ENCODE measurements at places on chromosomes 11 and 22. TPM values are rescaled to one million over a fixed set of nuclear protein-coding genes. Genes with fewer than 3 reads are reported as not detected.

DNA sequence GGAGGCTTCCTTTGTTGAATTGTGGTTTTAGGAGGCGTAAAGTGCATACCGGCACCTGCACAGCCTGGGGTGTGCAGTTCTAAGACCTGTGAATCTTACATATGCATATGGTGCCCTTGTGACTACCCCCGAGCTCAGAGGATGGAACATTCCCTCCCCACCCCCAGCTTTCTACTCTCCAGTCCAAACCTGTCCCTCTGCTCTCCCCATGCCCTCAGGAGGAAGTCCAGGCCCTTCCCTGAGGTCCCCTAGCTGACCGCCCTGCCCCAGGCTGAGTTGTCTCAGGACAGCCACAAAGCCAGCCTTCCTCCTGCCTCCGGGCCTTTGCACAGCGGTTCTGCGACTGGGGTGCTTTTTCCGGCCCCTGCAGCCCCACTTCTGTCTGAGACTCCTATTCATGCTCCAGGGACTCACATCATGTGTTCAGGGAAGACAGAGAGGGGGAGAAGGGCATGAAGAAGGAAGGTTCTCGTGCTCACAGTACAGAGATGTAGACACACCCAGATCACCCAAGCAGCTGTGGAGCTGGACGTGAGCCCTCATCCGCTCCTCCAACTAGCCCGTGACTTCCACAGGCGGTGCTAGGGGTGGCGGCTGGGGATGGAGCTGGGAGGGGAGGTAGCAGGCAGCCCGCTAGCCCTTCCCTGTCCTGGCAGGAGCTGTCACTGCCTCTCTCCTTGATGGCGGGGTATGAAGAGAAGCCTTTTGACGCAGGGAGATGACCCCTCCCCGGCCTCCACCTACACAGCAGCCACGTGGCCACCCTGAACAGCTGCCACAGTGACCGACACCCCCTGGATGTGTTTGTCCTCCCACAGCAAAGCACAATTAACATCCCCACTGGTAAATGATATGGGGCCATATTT is 50.8 kb downstream of the FLRT1 start:
- peak; percentile 45 for DNase-seq

CHADL gene
- 5.1 TPM for total RNA-seq

CAVIN3 gene
- total RNA-seq: 36.5 TPM

GRCh38 chr11:44968510-44968909 is 17.8 kb upstream of the TP53I11 start:
- no peak for DNase-seq

KCNQ1OT1 gene
- 2.0 TPM for total RNA-seq

BET1L gene
- 35.4 TPM for total RNA-seq

ANKK1 gene
- 0.27 TPM for total RNA-seq

- DNase-seq: peak; percentile 95
Measured at GRCh38 chr11:111327908-111328624, 29.7 kb downstream of the POU2AF3 start.

CD82 gene
- total RNA-seq: 24.0 TPM

MFRP gene
- not detected for total RNA-seq

GRCh38 chr11:122345586-122345985 is 229.6 kb upstream of the BLID start:
- DNase-seq: no peak

MOGAT2 gene
- not detected for total RNA-seq

DNA sequence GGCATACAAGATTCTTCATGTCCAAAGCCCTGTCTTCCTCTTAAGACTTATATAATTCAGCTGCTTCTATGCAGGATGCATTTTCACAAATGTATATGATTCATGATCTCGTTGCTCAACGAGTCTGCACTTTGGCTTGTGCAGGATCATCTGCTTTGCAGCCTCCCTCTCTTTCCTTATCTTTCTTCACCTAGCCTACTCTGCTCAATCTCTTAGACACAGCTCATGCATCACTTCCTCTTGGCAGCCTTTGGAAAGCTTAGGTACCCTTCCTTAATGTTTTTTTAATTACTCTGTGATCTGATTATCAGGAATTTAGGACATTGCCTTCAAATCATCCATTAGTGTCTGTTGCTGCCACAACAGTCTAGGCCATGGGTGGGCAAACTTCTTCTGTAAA is 673.8 kb downstream of the NELL1 start:
- DNase-seq: no peak

DNA sequence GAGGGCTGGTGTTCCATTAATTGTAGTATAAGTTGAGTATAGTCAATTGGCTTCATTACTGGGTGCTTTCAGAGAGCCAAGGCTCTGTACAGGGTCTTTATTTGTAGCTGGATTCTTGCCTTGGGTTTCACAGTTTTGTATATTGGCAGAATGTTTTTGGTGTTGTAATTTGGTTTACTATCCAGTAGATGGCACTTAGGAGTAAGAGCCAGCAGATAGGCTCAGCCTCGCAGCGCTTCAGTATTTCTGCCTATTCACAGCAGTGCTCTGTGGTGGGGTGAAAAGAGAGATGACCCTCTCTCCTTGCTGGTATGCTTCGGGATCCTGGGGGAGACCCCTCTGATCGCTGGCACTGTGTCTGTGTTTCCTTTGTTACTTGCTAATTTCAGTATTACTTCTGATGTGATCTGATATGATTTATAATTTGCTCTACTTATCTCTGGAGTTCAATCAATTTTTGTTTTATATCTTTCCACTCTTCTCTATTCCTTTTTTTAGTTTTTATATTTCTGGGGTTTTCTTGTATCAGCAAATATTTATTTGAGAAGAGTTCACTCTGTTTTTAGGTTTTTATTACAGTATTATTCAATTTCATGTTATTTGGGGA is 52.2 kb downstream of the ANO5 start:
- DNase-seq: peak; percentile 21

GRCh38 chr11:78194490-78194889 is 5.8 kb downstream of the USP35 start:
- no peak for DNase-seq

DNAJB7 gene
- total RNA-seq: 0.54 TPM
